Muscle of leg (tissue), 16 donors: ENCODE measurements at places on chromosomes 4 and X.

DNA sequence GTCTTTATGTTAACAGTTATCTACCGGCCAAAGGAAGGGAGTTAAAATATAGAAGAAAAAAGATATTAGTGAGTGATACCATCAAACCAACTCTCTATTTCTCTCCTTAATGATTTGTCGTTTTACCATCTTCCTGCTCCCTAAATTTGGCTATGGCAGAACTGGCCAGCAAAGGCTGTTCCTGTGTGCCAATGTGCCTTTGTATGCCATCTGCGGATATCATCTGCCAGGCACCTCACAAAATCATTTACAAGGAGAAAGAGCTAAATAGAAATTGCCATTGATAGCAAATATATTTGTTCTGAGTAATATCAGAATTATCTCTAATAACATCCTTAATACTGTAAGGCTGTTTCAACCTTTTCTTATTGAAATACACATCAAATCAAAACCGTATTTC, 22.4 kb downstream of the GPM6A start:
- DNase-seq, result no peak

DNA sequence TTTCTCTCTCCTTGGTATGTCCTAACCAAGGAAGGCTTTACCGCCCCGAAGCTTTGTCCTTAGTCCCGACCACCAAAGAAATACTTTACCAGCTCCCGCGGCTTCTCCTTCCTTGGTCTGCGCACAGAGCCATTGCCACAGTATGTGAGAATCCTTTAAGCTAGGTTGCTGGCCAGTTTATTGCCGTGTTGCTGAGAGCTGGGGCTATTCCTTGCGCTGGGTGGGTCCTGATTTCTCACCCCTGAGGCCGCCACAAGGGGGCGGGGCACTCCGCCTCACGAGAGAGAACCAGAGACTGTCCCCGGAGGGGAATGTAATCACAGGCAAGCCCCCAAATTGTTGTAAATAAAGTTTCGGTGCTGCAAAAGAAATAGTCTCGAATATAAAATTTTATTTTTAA, 331.0 kb upstream of the PCDH10 start:
- no peak for DNase-seq

DNA sequence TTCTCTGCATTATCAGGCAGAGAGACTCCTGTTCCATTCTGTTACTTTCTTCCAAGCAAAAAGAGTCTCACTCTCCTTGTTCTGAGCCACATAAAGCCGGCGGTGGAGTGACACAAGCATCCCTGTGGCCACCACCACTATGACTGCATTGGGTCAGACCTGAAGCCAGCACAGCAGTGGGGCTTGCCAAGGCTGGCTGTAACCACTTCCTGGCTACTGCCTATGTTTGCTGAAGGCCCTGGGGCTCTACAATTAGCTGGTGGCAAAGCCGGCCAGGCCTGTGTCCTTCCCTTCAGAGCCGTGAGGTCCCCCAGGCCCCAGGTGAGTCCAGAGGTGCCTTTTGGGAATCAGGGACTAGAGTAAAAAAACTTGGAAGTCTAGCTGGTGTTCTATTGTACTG, 31.8 kb downstream of the PLAC8 start:
- DNase-seq, result no peak

GRCh38 chrX:1244164-1245076, 24.2 kb upstream of the CSF2RA start:
- peak; percentile 27 for DNase-seq

DNA sequence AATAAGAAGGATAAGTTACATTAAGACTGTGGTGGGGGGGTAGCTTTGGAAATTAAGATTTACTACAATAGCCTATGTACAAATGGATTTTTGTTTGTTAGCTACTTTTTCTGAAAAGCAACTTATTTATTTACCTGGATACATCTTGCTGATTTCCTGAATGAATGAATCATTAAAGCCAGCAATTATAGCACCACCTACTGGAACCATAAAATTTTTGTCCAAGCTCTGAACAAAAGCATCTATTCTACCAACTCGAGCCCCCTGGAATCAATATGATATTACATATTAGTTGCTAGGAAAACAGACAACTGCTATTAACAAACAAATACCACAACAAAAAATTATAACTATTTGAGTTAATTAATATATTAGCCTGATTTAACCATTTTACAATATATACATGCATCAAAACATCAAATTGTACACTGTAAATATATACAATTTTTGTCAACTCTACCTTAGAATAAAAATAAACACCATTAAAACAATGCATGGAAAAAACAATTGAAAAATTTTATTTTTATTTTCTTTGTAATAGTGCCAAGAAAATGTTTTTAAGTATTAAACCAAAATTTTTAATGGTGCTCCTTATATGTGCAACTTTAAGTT, 15.3 kb downstream of the SEPSECS start:
- peak; percentile 65 for DNase-seq

DNA sequence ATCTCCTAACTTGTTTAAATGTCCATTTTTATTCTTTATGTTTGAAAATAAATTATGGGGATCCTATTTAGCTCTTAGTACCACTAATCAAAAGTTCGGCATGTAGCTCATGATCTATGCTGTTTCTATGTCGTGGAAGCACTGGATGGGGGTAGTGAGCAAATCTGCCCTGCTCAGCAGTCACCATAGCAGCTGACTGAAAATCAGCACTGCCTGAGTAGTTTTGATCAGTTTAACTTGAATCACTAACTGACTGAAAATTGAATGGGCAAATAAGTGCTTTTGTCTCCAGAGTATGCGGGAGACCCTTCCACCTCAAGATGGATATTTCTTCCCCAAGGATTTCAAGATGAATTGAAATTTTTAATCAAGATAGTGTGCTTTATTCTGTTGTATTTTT, 27.6 kb downstream of the NUDT6 start:
- DNase-seq, result no peak

DNA sequence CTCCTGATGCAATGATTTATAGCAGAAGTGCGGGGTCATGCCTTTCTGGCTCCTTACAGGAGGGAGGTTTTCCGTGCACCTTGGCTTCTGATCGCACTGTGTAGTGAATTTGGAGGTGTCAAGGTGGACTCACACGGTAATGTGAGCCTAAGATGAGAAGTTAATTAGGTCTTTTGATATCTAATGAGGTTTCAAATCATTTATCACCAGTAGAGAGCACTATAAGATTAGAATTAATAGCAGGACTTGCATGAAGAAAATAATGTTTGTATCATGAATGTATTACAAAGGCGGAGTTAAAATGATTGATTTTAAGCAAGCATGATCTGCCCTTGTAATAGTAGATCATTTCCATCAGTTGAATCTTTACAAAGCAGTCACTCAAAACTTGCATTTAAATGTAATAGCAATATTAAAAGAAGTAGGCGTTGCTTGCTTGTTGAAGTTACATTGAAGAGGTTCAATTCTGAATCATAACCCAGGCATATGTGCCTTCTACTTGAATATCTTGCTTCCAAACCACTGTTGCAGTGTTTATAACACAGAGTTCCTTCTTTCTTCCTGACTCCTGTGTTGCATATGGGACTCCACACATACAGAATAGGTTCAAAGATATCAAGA, 152.1 kb downstream of the FMR1NB start:
- DNase-seq, result peak; percentile 7

GRCh38 chr4:104591510-104591911, 96.8 kb upstream of the CXXC4 start:
- peak; percentile 39 for DNase-seq

GRCh38 chrX:101136235-101136634, 38.2 kb downstream of the CENPI start:
- no peak for DNase-seq

DNA sequence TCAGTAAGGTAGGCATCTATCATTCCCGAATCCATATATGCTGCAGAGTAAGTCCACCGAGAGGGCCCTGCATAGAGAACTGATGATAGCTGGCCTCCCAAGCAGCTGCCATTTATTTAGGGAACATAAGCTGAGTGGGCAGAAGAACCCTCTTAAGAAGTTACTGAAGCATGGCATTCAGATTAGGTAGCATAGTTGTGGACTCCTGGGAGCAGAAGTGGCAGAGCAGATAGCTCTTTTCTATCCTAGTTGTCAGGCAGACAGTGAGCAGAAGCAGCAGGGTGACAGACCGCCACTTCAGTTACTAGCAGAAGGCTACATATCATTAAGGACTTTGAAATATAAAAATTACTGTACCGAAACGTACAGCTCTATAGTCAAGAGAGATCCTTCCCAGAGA, 454.7 kb downstream of the PPP4R3C start:
- no peak for DNase-seq

DNA sequence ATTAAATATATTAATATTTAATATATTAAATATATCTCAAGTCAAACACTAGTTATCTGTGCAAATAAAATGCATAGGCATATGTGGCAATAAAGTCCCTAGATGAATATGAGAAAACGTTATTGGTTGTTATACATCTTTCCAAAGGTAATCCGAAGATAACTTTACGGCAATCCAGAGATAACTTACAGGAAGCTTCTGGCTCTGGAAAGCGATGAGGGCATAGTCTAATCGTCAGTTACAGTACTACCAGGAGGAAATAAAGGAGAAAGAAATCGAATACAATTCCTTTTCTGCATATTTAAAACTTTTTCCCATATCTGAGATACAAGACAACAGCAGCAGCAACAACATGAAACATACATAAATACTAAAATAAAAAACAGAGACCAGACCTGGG, 35.3 kb downstream of the CNOT6L start:
- no peak for DNase-seq

- DNase-seq, result no peak
These were observed 313 bp upstream of the BLOC1S4 start for GRCh38 chr4:6715704-6716017.

GRCh38 chrX:135295238-135295943, 13.9 kb upstream of the ETDC start:
- peak; percentile 57 for DNase-seq

GRCh38 chr4:107890779-107891178, 40.6 kb upstream of the CYP2U1 start:
- no peak for DNase-seq
